ENCODE measurements at places on chromosomes 1 and 21. TPM values are rescaled to one million over a fixed set of nuclear protein-coding genes. Genes with fewer than 3 reads are reported as not detected.

Gene GREM2
- 10.7 TPM for total RNA-seq

Gene CHRM3
- 5.5 TPM for total RNA-seq

Gene ZNF593OS
- not detected for total RNA-seq

Gene PROX1
- total RNA-seq: 1.9 TPM

Gene KCNJ9
- total RNA-seq: not detected

Gene KCNT2
- 9.1 TPM for total RNA-seq

Gene SLC22A15
- total RNA-seq: 8.3 TPM

DNA sequence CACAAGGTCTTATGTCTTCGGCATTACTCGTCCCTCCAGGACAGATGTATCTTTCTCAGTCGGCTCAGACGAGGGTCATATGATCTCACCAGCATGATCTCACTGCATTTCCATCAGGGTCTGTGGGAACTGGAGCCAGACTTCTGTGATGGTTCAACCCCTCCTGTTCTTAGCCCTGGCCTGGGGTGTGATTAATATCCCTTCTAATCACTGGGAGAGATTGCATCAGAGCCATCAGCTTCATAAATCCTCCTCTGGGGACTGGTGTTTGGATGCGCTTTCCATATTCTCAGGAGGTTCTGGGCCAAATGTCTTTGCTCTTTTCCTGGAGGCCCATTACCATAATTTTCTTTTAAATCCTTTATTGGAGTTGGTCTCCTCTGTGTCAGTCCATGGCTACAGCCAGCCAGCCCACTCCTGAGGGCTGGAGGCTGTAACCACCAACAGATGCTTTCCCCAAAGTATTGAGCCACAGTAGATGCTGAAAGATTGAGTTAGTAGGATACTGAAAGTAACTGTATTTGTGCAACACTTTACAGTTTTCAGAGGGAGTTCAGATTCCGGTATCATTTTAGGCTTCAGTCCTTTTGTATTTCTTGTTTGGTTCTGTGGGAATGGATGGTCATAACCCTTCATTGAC is 20.0 kb downstream of the CACNA1E start:
- DNase-seq: no peak
- H3K27me3 ChIP-seq: peaks cover 35% of the 10 kb centered on the region
- peaks cover 22% of the 10 kb centered on the region for H3K36me3 ChIP-seq
- no peak overlapping the region for H3K27ac ChIP-seq
- peaks cover 8% of the 10 kb centered on the region for H3K4me1 ChIP-seq
- H3K4me3 ChIP-seq: no peak overlapping the region

DNA sequence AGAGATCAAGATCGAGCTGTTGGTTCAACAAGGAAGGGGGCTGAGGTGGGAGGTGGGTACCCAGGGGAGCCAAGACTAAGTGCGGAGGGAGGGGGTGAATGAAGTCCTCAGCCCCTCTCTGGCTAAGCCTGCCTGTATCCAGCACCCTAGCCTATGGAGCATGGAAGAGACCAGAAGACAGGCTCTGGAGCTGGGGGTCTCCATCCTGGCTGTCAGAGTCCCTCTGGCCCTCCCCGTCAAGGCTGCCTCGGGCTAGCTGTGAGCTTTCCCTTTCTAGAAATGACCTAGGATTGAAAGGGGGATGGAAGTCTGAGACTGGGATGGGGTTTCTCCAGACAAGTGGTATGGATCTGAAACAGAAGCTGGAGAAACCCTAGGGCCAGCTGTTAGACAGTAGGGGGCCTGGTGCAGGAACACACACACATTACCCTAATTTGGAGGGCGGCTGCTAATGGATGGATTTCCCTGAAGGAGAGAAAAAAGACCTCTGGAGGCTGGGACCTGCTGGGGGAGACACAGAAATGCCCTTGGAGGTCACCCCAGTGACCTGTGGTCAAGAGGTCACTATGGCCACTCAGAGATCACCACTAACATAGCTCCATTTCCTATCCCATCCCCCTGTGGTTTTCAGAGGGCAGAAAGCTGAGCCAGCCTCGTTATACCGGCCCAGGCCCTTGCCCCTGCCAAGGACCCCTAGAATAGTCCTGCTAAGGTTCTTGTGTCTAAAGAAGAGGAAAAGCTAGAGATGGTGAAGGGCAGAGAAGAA is 107.8 kb downstream of the TMEM53 start:
- no peak for DNase-seq
- H3K27ac ChIP-seq: no peak overlapping the region
- H3K4me1 ChIP-seq: no peaks in the 10 kb centered on the region

DNA sequence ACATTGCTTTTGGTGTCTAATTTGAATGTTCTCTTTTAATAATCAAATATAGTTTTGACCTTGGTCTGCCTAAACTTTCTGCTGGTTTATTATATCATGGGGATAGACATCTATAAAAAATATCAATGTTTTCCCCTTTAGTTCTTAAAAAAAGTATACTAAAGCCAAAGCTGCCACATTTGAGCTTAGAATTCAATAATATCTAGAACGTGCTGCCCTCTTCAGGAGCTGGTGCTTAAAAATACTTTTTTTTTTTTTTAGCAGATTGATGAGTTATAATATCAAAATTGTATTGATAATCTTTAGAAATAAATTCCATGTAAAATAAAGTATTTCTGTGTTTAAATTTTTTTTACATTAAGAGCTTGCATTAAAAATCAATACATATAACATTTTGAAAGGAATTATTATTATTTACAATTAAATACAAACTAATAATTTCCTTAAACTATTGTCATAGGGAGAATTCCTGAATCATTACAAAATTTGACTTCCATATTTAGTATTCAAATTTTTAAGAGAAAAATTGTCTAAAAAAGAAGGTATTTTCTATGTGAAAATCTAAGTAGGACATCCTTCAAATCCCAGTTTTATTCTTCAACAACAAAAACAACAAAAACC is 40.1 kb upstream of the ADGRL2 start:
- H3K4me3 ChIP-seq: no peak overlapping the region
- H3K36me3 ChIP-seq: no peaks in the 10 kb centered on the region
- H3K4me1 ChIP-seq: no peaks in the 10 kb centered on the region
- no peak overlapping the region for H3K27ac ChIP-seq
- H3K27me3 ChIP-seq: no peaks in the 10 kb centered on the region

- DNase-seq: no peak
- no peak overlapping the region for H3K4me3 ChIP-seq
- H3K4me1 ChIP-seq: peaks cover 19% of the 10 kb centered on the region
These were observed 90.4 kb downstream of the SLC45A1 start for GRCh38 chr1:8408151-8408839.

GRCh38 chr1:155540000-155540874 is 22.4 kb downstream of the ASH1L start:
- no peak overlapping the region for H3K4me3 ChIP-seq
- H3K27ac ChIP-seq: no peak overlapping the region
- no peaks in the 10 kb centered on the region for H3K4me1 ChIP-seq
- DNase-seq: no peak
- no peaks in the 10 kb centered on the region for H3K36me3 ChIP-seq

- H3K27ac ChIP-seq: no peak overlapping the region
- no peaks in the 10 kb centered on the region for H3K36me3 ChIP-seq
- DNase-seq: no peak
- no peak overlapping the region for H3K4me3 ChIP-seq
- no peaks in the 10 kb centered on the region for H3K4me1 ChIP-seq
These were observed 78.3 kb downstream of the ATP1B1 start for GRCh38 chr1:169184812-169185211.

DNA sequence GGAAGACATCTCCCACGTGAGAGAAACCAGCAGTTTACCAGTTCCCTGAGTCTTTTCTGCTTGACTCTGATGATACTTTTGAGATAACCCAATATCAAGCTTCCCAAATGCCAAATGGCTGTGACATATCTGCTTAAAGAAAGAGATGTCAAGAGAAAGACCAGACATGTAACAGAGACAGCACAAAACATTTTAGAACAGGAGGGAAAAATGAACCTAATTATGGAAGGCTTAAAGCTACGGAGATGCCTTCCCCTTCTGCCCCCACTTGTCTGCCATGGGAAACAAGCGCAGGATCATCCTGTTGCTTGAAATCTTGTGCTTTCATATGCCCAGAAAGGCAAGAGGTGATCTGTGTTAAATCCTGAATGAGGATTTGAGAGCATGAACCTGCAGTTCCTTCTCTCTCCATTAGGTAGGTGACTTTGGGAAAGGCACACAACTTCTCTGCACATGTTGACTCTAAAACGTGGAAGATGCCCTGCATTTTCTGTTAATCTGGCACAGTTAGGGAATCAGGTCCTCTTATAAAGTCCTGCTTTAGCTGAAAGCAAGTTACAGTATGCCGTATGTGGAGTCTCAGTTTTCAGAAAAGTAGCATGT is 46.7 kb upstream of the MTR start:
- no peaks in the 10 kb centered on the region for H3K4me1 ChIP-seq
- no peaks in the 10 kb centered on the region for H3K27me3 ChIP-seq
- no peaks in the 10 kb centered on the region for H3K36me3 ChIP-seq
